Tongue (tissue), 3 donors: ENCODE measurements at places on chromosomes 5 and 9. TPM values are rescaled to one million over a fixed set of nuclear protein-coding genes. Genes with fewer than 3 reads are reported as not detected.
A peak's percentile ranks its signal among the peaks of the same experiment; 100 is the strongest.

Gene C7
- total RNA-seq, result 2.2 TPM

DNA sequence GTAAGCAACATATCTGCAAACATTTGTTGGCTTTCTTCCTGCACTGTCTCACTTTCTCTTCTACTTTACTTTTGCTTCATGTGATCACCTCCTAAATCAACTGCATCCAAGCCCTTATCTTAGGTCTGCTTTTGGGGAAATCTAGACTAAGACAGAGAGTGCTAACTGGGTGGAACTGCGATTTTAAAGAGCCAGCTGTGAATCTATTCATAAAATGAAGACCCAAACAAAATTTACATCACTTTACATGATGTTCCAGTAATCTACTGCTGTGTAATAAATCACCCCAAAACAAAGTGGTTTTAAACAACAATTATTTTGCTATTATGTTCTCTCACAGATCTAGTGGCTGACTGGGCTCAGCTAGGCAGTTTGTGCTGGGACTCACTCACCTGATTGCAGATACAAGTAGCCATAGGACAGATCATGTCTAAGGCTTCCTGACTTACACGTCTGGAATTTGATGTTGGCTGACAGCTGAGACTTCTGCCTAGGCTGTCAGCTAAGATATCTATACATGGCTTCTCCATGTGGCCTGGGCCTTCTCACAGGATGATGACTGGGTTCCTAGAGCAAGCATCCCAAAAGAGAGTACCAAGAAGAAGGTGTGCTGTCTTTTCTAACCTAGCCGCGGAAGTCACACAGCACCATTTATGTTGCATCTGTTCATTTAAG is 145.1 kb upstream of the TBCA start:
- no peak for DNase-seq

DNA sequence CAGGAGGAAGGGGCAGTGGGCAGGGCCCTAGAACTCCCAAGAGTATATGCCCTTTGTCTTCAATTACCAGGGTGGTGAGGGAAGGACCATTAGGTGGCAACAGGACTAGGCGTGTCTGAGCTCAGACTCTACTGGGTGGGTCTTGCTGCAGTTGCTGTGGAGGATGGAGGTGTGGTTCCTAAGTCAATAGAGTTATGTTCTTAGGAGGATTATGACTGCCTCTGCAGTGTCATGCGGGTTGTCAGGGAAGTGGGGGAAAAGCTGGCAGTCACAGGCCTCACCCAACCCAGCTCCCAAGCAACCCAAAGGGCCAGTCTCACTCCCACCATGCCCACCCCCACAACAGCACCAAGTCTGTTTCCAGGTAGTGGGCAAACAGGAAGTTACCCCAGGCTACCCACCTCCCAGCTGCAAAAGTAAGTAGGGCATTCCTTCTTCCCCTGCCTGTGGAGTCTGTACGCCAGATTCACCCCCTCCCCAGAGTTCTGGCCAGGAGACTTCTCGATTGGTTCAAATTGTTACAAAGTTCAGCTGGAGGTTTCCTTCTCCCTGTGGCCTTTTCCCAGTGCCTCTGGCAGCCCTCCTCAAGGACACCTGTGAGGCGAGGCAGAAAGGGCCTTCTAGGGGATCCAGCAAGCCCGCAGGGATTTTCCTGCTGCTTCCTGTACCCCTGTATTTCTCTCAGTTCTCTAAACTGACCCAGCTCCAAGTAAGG is 145.3 kb downstream of the HINT1 start:
- peak; percentile 5 for DNase-seq

GRCh38 chr5:142275496-142275895 is 49.3 kb downstream of the SPRY4 start:
- DNase-seq, result no peak

GRCh38 chr5:168123631-168124528 is 167.6 kb upstream of the WWC1 start:
- DNase-seq, result no peak

DNA sequence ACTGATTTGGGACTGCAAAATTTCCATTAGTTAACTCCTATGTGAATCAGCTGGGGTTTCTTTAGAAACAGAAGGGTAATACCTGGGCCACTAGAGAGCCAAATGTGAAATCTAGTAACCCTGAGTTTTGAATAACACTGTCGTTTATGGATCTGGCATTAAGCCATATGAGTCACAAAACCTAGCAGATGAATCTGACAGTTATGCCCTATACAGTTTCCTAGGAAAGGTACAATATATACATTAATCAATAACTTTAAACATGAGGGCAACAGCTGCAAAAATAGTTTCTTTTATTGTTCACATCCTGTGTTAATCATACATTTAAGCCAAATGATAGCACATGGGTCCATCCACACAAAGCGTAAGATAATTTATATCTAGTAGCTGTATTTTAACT is 56.9 kb downstream of the PAM start:
- DNase-seq, result no peak

Gene ZNF618
- total RNA-seq, result 10.8 TPM

GRCh38 chr5:124404796-124405195 is 341.6 kb downstream of the ZNF608 start:
- no peak for DNase-seq

DNA sequence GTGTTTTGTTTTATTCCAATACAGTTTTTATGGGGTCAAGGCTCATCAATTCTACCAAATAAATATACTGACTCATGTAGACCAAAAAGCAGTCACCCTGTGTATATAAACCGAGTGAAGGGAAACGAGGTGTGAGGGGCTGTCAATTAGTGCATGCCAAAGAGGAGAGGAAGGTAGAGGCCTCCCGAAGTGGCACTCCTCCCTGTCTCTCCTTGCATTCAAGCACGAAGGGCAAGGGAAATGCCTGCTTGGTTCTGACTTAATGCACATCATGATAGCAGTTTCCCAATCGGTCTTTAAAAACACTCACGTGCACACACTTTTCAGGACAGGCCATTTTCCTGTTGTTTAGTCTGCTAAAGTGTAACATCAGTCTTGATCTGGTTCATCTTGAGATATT is 125.6 kb upstream of the SLCO6A1 start:
- DNase-seq, result no peak

- DNase-seq, result peak; percentile 66
These were observed 610 bp downstream of the PSIP1 start for GRCh38 chr9:15509931-15510788.

Gene FBXO4
- 10.7 TPM for total RNA-seq

DNA sequence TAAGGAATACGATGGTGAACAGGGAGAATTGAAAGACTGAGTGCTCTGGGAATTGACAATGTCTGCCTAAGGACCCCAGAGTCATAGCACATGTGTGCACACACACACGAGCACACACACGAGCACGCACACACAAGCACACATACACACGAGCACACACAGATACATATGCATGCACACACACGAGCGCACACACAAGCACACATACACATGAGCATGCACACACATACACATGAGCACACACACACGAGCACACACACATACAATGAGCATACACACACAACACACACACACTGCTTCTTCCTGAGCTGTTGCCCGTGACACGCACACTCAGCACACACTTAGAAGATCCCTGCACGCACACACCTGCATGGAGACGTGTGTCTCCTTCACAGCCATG is 10.9 kb upstream of the UNC5A start:
- no peak for DNase-seq

Gene HRH2
- 1.7 TPM for total RNA-seq

DNA sequence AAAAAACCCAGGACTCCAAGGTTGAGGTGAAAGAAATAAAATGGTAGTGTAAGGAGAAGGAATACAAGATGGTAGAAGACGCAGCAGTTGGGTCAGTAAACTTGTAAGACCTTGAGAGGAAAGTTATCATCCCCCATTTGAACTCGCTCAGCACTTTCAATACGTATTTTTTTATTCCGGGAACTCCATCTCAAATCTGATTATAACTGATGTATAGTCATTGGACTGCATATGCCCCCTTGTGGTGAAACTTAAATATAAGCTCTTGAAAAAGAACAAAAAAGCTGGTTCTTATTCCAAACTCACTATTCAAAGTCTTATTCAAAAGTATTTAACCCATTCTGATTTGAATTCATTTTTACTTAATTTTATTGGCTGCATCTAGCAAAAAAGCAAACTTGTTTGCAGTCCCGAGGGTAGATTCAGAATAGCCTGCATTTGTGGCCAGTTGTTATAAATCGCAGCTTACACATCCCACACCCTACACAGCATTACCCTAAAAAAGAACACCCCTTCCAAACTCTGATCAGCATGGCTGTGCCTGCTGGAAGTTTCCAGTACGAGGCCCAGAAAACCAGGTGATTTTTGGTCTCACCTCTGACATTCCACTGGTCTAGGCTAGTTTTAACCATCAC is 118.0 kb downstream of the ESM1 start:
- DNase-seq, result peak; percentile 87
